ENCODE measurements at places on chromosomes 6 and 20. TPM values are rescaled to one million over a fixed set of nuclear protein-coding genes. Genes with fewer than 3 reads are reported as not detected.

Gene CD93
- not detected for total RNA-seq

Gene ASIP
- total RNA-seq = not detected

Gene SCUBE3
- total RNA-seq = 0.05 TPM

Gene BANF2
- total RNA-seq = not detected

Gene VWA7
- 1.7 TPM for total RNA-seq

Gene C20orf141
- total RNA-seq = not detected

Gene TUBB2B
- total RNA-seq = 16.9 TPM

Gene MUCL3
- 0.15 TPM for total RNA-seq

Gene SNRNP48
- 9.7 TPM for total RNA-seq

Gene ADGRF5
- total RNA-seq = not detected

Gene CD109
- total RNA-seq = 81.2 TPM

Gene SSTR4
- 0.43 TPM for total RNA-seq

Gene ENPP3
- not detected for total RNA-seq

Gene MEI4
- not detected for total RNA-seq

Gene MLN
- total RNA-seq = not detected

Gene KCNK16
- not detected for total RNA-seq

Gene AKAP12
- total RNA-seq = 196 TPM

Gene COL19A1
- total RNA-seq = not detected

Gene POPDC3
- total RNA-seq = 21.5 TPM

Gene OR2H1
- not detected for total RNA-seq

Gene CYP39A1
- total RNA-seq = not detected

Gene MAP3K5
- total RNA-seq = 1.7 TPM

Gene RAET1E
- 2.9 TPM for total RNA-seq

Gene HTR1B
- total RNA-seq = 0.32 TPM

Gene NMBR
- total RNA-seq = not detected

Gene UNC93A
- total RNA-seq = not detected

Gene KIAA1755
- 0.18 TPM for total RNA-seq

Gene RBM39
- 216 TPM for total RNA-seq

Gene AIG1
- total RNA-seq = 25.6 TPM

Gene ZC2HC1B
- not detected for total RNA-seq

Gene ANKRD66
- total RNA-seq = not detected

Gene HCRTR2
- not detected for total RNA-seq

Gene SLC12A5
- 13.8 TPM for total RNA-seq

Gene TP53RK
- total RNA-seq = 13.7 TPM

Gene TNFRSF21
- total RNA-seq = 11.7 TPM

Gene TUBB1
- not detected for total RNA-seq

Gene C6orf52
- 1.7 TPM for total RNA-seq

Gene TMEM200A
- 0.06 TPM for total RNA-seq

Gene PARD6B
- 4.5 TPM for total RNA-seq

Gene PRRT1
- 0.66 TPM for total RNA-seq

Gene BPIFB1
- total RNA-seq = not detected

Gene SLC22A3
- total RNA-seq = 59.2 TPM

Gene PPP1R3G
- 2.0 TPM for total RNA-seq

Gene KLHDC3
- total RNA-seq = 28.6 TPM

Gene TUBB
- 915 TPM for total RNA-seq

Gene BPI
- total RNA-seq = not detected

Gene EYS
- 0.06 TPM for total RNA-seq

Gene CUL9
- 9.2 TPM for total RNA-seq
